ENCODE measurements at places on chromosomes 1 and 21.

GRCh38 chr1:229951856-229952534 lies 115.0 kb upstream of the GALNT2 start:
- DNase-seq, result no peak

- DNase-seq, result no peak
These were observed 13.9 kb downstream of the WNT2B start for GRCh38 chr1:112522621-112523020.

- no peak for DNase-seq
These were observed 18.1 kb upstream of the WASF2 start for GRCh38 chr1:27507960-27508665.

DNA sequence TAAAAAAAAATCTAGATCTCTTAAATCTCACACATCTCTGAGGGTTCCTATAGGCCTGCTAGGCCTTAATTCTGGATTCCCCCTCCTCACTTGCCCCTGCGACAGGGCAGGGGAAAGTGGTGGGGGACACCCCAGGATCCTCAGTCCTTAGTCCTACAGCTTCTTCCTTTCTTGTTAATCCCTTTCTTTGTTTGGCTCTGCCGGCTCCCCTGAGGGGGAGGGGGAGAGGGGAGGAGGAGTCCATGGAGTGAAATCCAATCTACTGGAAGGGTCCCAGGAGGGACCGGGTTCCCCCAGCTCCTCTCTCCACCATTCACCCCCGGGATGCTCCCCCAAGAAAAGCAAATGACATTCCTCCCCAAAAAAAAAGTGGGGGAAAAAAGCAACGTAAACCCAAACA lies 8.5 kb downstream of the MEX3A start:
- no peak for DNase-seq

GRCh38 chr1:2934642-2935081 lies 86.6 kb upstream of the ACTRT2 start:
- no peak for DNase-seq

DNA sequence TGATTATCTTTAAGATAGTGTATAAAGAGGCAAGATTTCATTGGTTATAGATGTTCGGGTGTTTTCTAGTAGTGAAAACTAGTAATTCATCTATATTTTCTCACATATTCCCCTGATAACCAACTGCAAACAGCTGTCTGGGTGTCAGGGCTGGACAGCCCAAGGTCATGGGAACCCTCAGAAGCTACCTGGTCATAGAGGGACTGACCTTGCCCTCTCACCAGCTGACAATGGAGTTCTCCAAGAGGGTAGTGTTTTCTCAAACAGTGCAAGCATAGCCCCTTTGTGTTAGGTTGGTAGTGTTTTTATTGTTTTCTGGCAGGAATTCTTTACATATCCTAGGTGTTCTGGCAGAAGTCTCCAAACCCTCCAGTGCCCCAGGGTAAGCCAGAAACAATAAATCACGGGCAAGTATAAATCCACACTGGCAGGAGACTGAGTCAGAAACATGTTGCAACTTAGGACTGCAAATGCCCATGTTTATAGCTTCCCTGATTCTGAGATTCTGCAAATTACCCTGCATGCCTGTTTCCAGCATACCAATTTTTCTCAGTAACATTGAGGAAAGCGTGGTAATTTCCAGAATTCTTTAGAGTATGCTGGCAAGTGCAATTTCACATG lies 82.8 kb upstream of the ATP1A1 start:
- DNase-seq, result no peak

DNA sequence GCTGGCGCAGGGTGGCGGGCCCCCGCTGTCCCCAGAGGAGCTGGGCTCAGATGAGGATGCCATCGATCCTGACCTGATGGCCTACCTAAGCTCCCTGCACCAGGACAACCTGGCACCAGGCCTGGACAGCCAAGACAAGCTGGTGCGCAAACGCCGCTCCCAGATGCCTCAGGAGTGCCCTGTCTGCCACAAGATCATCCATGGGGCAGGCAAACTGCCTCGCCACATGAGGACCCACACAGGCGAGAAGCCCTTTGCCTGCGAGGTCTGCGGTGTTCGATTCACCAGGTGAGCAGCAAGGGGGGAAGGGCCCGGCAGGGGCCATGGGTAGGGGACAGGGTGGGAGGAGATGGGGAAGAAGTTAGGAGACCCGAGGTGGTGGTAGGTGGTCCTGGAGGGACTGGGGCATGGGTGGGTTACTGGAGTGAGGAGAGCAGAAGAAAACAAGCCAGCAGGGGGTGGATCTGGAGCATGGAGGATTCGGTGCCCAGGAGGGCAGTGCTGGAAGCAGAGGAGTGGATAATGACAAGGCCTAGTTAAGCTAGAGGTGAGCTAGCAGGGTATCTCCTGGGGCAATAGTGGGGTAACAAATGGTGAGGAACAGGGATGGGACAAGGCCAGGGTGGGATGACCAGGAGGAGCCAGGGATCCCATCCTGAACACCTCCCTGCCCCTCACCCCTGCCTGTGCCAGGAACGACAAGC lies 13.1 kb downstream of the ZBTB7B start:
- DNase-seq, result no peak

DNA sequence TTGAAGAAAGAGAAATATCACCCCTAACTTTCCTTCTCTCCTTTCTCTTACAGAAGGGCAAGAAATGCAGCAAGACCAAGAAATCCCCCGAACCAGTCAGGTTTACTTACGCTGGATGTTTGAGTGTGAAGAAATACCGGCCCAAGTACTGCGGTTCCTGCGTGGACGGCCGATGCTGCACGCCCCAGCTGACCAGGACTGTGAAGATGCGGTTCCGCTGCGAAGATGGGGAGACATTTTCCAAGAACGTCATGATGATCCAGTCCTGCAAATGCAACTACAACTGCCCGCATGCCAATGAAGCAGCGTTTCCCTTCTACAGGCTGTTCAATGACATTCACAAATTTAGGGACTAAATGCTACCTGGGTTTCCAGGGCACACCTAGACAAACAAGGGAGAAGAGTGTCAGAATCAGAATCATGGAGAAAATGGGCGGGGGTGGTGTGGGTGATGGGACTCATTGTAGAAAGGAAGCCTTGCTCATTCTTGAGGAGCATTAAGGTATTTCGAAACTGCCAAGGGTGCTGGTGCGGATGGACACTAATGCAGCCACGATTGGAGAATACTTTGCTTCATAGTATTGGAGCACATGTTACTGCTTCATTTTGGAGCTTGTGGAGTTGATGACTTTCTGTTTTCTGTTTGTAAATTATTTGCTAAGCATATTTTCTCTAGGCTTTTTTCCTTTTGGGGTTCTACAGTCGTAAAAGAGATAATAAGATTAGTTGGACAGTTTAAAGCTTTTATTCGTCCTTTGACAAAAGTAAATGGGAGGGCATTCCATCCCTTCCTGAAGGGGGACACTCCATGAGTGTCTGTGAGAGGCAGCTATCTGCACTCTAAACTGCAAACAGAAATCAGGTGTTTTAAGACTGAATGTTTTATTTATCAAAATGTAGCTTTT lies 2.4 kb downstream of the CCN1 start:
- DNase-seq, result no peak

GRCh38 chr1:46087891-46088290 lies 44.5 kb downstream of the PIK3R3 start:
- DNase-seq, result no peak

- DNase-seq, result no peak
These were observed 21.1 kb downstream of the TOMM20 start for GRCh38 chr1:235107368-235108184.

- DNase-seq, result no peak
These were observed 45.2 kb downstream of the MATN1 start for GRCh38 chr1:30678209-30678608.

- DNase-seq, result no peak
These were observed 148.0 kb upstream of the ERG start for GRCh38 chr21:38646213-38646837.

GRCh38 chr1:3196577-3197245 lies 127.7 kb downstream of the PRDM16 start:
- no peak for DNase-seq

DNA sequence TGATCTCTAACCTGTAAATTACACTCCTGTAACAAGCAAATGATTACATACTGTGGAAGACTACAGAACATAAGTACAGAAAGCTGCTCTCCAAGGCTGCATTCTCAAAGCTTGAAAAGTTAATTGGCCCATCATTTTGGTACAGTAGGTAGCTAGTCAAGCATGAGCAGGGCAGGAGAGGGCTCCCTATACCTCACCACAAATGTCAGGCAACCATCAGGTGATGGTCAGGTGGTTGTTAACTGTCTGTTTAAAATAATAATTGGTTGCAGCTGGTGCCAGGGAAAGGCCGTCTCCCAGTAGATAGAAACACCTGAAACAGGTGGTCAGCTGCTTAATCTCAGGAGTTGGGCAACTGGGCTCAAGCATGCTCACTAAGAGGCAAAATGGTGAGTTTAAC lies 13.1 kb upstream of the SLC1A7 start:
- no peak for DNase-seq

DNA sequence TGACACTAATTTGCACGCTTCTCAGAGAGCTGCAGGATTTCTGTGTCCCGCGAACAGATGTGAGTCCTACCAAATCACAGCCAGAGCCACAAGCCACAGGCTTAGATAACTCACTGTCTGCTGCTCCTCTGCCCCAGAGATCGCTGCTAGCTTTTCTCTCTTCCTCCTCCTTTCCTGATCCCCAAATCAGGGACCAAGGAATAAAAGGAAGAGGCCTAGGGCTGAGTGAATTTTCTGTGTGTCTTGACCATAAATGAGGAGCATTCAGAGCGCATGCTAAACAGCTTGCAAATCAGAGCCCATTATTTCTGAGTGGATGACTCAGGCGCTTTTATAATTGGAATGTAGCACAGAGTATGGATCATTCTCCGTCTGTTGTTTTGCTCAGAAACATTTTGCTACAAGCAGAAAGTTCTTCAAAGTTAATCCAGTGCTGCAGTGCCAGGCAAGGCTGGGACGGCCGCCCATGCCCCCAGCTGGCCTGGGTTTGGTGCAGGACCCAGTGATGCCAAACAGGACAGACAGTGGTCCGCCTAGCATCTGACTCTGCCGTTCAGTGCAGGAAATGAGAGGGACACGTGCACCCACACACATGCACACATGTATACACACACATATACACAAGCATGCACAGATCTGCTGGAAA lies 38.2 kb downstream of the KCNAB2 start:
- no peak for DNase-seq

GRCh38 chr1:147670319-147671001 lies at the start of gene ACP6:
Gene ACP6 (minus strand): TSS chr1:147670524. CDS start chr1:147670048, 476 bp downstream.
- DNase-seq, result peak; percentile 81

All from GM18507 (cell line).